ENCODE measurements at places on chromosomes 6 and 20. TPM values are rescaled to one million over a fixed set of nuclear protein-coding genes. Genes with fewer than 3 reads are reported as not detected.

Gene CPNE5
- total RNA-seq, result 36.7 TPM

Gene NHSL1
- 41.6 TPM for total RNA-seq

Gene C6orf58
- total RNA-seq, result not detected

Gene TAAR2
- not detected for total RNA-seq

Gene AIG1
- total RNA-seq, result 28.6 TPM
